IPS DF 6.9 (cell line): ENCODE measurements at places on chromosomes 7 and 10.

GRCh38 chr7:17239046-17239445, 59.4 kb upstream of the AHR start:
- DNase-seq: no peak
- no peak overlapping the region for H3K27ac ChIP-seq
- no peaks in the 10 kb centered on the region for H3K36me3 ChIP-seq
- no peaks in the 10 kb centered on the region for H3K4me1 ChIP-seq
- no peak overlapping the region for H3K4me3 ChIP-seq

DNA sequence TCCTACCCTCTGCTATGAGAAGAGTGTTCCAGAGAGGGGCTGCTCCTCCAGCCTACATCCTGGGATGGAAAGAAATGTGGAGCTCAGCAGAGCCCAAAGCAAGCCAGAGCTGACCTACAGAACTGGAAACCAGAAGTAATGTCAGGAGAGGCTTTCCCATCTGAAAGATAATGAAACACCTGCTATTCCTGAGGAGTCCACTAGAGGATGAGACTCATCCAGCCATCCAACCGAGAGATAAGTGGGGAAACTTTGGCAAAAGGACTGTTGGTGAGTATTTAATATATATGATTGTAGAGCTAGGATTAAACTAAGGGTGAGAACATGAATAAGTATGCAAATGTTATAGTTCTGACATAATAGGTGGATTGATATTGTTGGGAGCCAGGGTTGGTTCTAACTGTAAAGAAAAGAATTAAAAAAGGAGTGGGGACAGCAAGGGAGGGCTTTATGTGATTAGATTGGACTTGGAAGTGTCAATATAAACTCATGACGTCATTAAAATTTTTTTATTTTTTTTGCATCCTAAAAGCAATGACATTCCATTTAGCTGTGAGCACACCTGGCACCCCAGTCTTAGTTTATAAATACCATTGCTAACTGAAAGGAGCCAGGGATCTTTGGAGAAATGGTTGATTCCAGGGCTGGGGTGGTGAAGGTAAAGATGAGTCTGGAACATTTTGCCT, 312.8 kb upstream of the NFE2L3 start:
- no peak overlapping the region for H3K27ac ChIP-seq
- no peaks in the 10 kb centered on the region for H3K4me1 ChIP-seq
- H3K27me3 ChIP-seq: no peaks in the 10 kb centered on the region
- no peak overlapping the region for H3K4me3 ChIP-seq
- H3K36me3 ChIP-seq: no peaks in the 10 kb centered on the region

DNA sequence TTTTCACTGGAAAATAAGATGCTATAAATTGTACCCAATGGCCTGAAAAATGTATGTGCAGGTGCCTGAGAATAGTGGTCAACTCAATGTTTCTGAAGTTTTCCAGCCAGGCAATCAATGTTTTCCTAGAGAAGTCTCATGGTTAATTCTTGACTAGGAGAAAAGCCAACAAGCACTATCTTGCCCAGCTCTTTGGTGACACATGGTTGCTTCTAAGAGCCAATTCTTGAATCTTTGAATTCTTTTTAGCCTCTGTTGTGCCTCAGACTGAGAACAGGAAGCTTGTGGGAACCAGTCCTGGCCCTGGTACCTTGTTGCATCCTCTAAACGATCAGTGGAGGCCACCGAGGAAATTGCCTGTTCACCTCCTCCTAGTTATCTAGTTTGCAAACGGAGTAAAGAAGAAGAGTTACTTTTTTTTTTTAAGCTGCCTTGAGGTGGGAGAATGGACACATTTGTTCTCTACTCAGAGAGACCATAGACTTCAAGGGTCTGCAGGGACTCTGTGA, 144.0 kb upstream of the MKLN1 start:
- H3K27me3 ChIP-seq: no peaks in the 10 kb centered on the region
- no peaks in the 10 kb centered on the region for H3K4me1 ChIP-seq
- no peaks in the 10 kb centered on the region for H3K36me3 ChIP-seq
- no peak for DNase-seq

DNA sequence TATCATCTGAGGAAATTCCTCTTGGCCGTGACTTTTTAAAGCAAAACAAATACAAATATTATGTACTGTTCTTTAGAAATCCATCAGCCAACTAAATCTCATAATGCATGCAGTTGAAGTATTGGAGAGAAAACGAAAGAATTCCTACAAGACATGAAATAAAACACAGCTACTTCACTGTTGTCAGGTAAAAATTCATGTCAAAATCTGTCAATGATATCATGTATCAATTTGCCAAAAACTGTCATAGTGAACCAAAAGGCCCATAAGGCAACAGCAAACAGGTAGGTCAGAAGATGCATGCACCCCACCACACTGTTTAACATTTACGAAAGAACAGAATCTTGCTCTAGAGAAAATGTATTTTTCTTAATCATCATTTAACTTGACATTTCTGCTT, 2.3 kb downstream of the GPR22 start:
- H3K4me3 ChIP-seq: no peak overlapping the region
- no peak for DNase-seq
- no peak overlapping the region for H3K27ac ChIP-seq
- no peaks in the 10 kb centered on the region for H3K27me3 ChIP-seq

DNA sequence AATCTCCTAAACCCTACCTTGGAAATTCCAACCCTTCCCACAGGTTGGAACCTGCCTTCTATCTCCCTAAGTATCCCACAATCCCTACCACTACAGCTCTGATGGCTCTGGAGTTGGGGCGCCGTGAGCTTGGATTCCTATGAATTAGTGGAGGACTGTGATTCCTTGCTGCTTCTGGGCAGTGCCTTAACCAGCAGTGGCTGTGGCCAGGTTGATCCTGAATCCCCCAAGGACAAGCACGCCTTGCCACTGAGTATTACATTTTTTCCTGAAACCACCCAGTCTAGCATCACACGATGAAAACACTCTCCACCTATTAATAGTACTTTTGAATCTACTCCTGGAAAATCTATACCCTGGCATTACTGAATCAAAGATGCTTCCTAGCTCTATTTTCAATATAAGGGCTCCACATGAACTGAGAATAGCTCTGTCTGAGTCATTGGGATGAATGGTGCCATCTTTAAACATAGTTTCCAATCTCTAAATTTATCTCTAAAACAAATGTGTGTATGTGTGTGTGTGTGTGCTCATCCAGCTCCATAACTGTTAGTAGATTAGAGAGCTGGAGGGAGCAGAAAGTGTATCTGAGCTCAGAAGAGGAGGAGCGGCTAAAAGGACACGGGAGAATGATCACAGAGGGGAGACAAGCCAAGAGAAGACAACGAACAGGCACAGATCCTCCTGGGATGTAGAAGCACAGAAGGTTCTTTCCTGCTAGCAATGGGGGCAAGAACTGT, 11.9 kb upstream of the INPP5F start:
- no peak overlapping the region for H3K4me3 ChIP-seq
- no peaks in the 10 kb centered on the region for H3K36me3 ChIP-seq
- no peak overlapping the region for H3K27ac ChIP-seq
- H3K27me3 ChIP-seq: no peaks in the 10 kb centered on the region

GRCh38 chr7:15313361-15313760, 248.5 kb downstream of the AGMO start:
- H3K27me3 ChIP-seq: no peaks in the 10 kb centered on the region
- H3K4me3 ChIP-seq: no peak overlapping the region
- H3K36me3 ChIP-seq: no peaks in the 10 kb centered on the region
- DNase-seq: no peak
- no peak overlapping the region for H3K27ac ChIP-seq
